Stimulated activated CD4-positive, alpha-beta T cell treated with anti-CD3 and anti-CD28 coated beads, Interleukin-15, amount 100 ng/mL, for 48 hours (primary cell): ENCODE measurements at places on chromosomes 2 and 18.

DNA sequence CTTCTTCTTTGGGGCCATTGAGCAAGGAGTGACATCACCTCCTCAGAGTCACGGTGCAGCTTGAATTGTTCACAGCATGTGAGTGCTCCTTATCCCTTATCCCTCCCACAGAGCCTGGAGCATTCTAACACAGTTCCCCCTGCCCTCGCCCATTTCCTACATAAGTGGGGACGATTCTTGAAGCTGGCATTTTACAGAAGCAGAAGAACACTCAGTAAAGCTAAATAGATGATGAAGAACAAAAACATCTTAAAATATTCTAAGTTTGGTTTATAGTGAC lies 135.8 kb upstream of the APCDD1 start:
- no peak for DNase-seq

DNA sequence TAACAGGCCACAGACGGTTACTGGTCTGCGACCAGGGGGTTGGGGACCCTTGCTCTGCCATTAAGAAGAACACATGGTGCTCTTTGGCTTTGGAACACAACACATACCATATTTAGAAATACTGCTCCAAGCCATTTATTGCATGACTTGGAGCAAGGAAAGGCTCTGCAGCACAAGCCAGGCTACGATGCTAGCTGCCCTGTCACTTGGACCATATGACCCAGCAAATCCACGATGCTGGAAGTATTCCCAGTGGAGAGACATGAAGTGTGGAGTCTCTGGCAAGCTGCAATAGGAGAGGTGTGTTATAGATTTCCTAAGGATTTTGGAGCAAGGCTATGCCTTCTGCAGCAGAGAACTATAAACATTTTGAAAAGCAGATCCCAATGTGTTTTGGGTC lies 171.2 kb downstream of the HAUS1 start:
- DNase-seq = no peak

DNA sequence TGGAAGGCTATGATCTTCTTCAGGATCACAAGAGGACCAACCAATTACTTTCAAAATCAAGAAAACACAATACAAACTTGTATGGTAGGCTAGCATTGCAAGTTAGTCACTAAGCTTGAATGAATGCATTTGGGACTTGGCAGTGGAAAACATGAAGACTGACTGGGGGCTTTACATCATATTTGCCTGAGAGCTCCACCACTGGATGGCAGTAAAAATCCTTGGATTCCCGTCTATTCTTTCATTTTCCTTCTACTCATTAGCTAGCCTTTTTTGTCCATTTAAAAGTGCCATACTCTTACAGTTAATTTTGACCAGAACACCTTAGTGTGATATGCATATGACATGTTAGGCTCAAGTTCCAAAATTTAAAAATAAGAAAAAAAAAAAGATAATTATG lies 63.5 kb upstream of the RASGRP3 start:
- no peak for DNase-seq

GRCh38 chr2:203814661-203815540 lies 52.7 kb upstream of the CTLA4 start:
- peak; percentile 35 for DNase-seq

GRCh38 chr2:15867194-15868171 lies 72.9 kb upstream of the MYCN start:
- DNase-seq = no peak

GRCh38 chr18:31356025-31356424 lies 20.6 kb upstream of the DSG4 start:
- no peak for DNase-seq

GRCh38 chr2:50754514-50754913 lies 277.4 kb downstream of the NRXN1 start:
- DNase-seq = no peak
